ENCODE measurements at places on chromosomes 5 and 9. TPM values are rescaled to one million over a fixed set of nuclear protein-coding genes. Genes with fewer than 3 reads are reported as not detected.

Gene UBE2D2
- total RNA-seq: 110 TPM

Gene FST
- 2.3 TPM for total RNA-seq

Gene ACOT12
- not detected for total RNA-seq

Gene PTPN3
- total RNA-seq: 3.6 TPM

Gene FAM153A
- not detected for total RNA-seq

Gene ASPN
- not detected for total RNA-seq

Gene EGR1
- total RNA-seq: 1.3 TPM

Gene GARIN3
- not detected for total RNA-seq

Gene FOXD4
- not detected for total RNA-seq

Gene DBH
- not detected for total RNA-seq

Gene TNFAIP8
- 15.3 TPM for total RNA-seq

Gene OMD
- total RNA-seq: not detected

Gene SMIM32
- not detected for total RNA-seq

Gene LRRC26
- total RNA-seq: not detected

Gene PCDHGB6
- total RNA-seq: 6.2 TPM

Gene SUSD3
- not detected for total RNA-seq

Gene OR1Q1
- total RNA-seq: not detected

Gene KDM3B
- 44.0 TPM for total RNA-seq

Gene CTXN3
- not detected for total RNA-seq

Gene FBP2
- not detected for total RNA-seq

Gene TTC23L
- total RNA-seq: 0.41 TPM

Gene CCNJL
- total RNA-seq: 23.2 TPM

Gene ELAVL2
- 1.3 TPM for total RNA-seq

Gene XRCC4
- 10.0 TPM for total RNA-seq

Gene KCNMB1
- not detected for total RNA-seq

Gene SAXO1
- total RNA-seq: not detected

Gene DAP
- 106 TPM for total RNA-seq

Gene CDKN2A
- 54.6 TPM for total RNA-seq

Gene FOXD1
- total RNA-seq: 10.8 TPM

Gene C8G
- total RNA-seq: not detected

Gene RLN1
- total RNA-seq: not detected

Gene ACSL6
- total RNA-seq: not detected

Gene GLDC
- total RNA-seq: 1.7 TPM

All from glomerular endothelial cell (primary cell).